Gastroesophageal sphincter (tissue), 4 donors: ENCODE measurements at places on chromosomes 5 and 9.

GRCh38 chr5:56123531-56124243 is 109.4 kb downstream of the ANKRD55 start:
- H3K4me1 ChIP-seq, result peaks cover 20% of the 10 kb centered on the region
- H3K27ac ChIP-seq, result no peak overlapping the region
- ATAC-seq, result peak; percentile 85
- H3K4me3 ChIP-seq, result no peak overlapping the region

DNA sequence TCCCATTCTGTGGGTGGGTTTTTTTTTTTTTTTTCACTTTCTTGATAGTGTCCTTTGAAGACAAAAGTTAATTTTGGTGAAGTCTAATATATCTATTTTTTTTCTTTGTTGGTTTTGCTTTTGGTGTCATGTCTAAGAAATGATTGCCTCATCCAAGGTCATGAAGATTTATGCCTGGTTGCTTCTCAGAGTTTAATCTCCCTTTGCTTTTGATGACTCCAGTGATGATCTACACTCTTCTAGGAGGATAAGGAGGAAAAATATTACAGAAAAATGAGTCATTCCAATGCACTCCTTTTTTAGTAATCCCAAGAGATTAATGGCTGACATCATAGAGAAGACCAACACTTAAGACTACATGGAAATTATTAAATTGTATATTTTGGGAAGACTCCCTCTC is 79.7 kb upstream of the ICE1 start:
- no peaks in the 10 kb centered on the region for H3K36me3 ChIP-seq
- peaks cover 28% of the 10 kb centered on the region for H3K4me1 ChIP-seq
- H3K27me3 ChIP-seq, result no peaks in the 10 kb centered on the region
- no peak overlapping the region for H3K4me3 ChIP-seq

- no peak overlapping the region for H3K27ac ChIP-seq
- peaks cover 83% of the 10 kb centered on the region for H3K27me3 ChIP-seq
- H3K4me3 ChIP-seq, result no peak overlapping the region
- no peak for ATAC-seq
- no peaks in the 10 kb centered on the region for H3K4me1 ChIP-seq
These were observed 9.2 kb downstream of the CNTFR start for GRCh38 chr9:34580358-34580757.

DNA sequence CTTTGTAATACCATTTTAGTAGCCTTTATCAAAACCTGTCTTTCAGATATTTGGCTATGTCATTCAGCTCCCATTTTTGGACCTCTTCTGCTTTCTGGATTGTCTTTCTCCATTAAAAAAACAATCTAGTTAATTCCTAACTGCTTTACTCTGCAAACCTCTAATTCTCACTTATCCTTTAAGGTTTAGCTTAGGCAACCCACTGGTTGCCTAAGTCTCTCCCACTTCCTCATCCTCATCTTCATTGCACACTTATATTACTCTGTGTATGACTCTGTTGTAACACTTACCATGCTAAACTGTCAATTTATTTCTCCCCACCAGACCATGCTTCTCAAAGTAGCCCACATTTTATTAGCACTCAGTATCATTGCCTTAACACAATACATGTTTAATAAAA is 205.0 kb upstream of the DMRTA1 start:
- no peaks in the 10 kb centered on the region for H3K27me3 ChIP-seq
- peaks cover 3% of the 10 kb centered on the region for H3K4me1 ChIP-seq
- no peak overlapping the region for H3K4me3 ChIP-seq
- no peak overlapping the region for H3K27ac ChIP-seq

DNA sequence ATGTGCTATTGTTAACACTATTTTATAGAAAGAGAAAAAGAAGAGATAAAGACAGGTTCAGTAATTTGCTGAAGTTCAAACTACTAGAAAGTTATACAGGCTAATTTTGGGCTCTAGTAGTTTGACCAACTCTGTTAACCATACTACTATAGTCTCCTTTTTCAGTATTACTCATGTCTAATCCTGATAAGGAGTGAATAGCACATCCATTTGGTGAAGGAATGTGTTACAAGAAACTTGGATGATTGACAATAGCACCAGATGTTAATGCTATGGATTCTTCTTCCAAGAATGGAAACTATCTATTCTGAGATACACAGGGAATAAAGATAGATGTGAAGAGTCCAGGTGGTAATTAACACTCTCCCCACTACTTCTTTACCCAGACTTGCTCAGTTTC is 677.3 kb downstream of the PRELID2 start:
- H3K4me1 ChIP-seq, result no peaks in the 10 kb centered on the region
- H3K36me3 ChIP-seq, result no peaks in the 10 kb centered on the region
- H3K4me3 ChIP-seq, result no peak overlapping the region
- no peak overlapping the region for H3K27ac ChIP-seq
- no peak for ATAC-seq

DNA sequence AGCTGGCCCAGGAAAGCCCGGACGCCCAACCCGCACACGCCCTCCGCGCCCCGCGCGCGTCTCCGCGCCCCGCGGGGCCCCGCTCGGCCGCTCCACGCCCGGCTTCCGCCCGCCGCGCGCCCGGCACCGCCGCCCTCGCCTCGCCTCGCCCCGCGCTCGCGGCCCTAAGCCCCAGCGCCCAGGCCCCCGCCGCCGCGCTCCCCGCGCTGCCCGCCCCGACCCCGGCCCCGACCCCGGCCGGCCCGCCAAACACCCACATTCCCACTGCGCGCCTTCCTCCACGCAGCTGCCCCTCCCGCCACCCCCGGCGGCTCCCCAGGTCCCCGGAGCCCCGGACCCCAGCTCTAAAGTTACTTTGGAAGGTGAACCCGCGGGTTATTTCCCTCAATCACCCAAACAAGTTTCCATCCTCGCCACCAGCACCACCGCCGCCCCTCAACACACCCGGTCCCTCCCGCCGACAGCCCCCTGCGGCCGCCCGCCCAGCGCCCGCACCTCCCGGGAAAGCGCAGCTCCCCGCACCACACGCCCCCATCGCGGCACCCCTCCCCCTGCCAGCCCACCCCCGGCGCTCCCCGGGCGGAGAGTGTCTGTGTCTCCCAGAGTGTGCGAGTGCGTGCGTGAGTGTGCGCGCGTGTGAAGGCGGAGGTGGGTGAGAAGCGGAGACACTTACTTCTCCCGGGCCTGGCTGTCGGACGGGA is 439 bp downstream of the SSBP2 start:
- H3K4me3 ChIP-seq, result peak overlapping the region; percentile 94
- H3K36me3 ChIP-seq, result no peaks in the 10 kb centered on the region
- H3K27me3 ChIP-seq, result no peaks in the 10 kb centered on the region

GRCh38 chr5:35066260-35066795 is 18.6 kb upstream of the AGXT2 start:
- H3K27ac ChIP-seq, result no peak overlapping the region
- no peak for ATAC-seq
- H3K4me3 ChIP-seq, result no peak overlapping the region
- peaks cover 27% of the 10 kb centered on the region for H3K4me1 ChIP-seq

- H3K27me3 ChIP-seq, result peaks cover 64% of the 10 kb centered on the region
- no peak overlapping the region for H3K4me3 ChIP-seq
- H3K36me3 ChIP-seq, result no peaks in the 10 kb centered on the region
These were observed 15.8 kb downstream of the ISL1 start for GRCh38 chr5:51398875-51399642.

DNA sequence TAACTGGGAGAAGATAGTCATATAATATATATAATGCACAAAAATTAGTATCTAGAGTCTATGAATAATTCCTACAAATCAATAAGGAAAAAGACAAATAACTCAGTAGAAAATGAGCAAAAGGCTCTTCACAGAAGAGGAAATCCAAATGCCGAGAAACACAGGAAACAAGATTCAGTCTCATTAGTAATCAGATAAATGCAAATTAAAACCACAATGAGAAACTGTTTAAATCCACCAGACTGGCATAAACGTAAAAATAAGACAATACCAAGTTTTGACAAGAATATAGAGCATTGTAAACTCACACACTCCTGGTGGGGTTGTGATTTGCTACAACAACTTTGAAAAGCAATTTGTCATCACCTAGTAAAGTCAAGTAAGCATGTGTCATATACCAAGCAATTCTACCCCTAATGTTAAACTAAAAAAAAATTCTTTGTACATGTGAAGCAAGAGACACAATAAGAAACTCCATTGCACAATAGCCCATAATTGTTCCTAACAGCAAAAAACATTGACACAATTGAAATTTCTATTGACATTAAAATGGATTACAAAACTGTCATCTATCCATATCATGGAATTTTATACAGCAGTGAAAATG is 21.0 kb upstream of the UBLCP1 start:
- no peaks in the 10 kb centered on the region for H3K36me3 ChIP-seq
- no peak for ATAC-seq
- no peak overlapping the region for H3K4me3 ChIP-seq
- H3K4me1 ChIP-seq, result no peaks in the 10 kb centered on the region
- no peak overlapping the region for H3K27ac ChIP-seq
- H3K27me3 ChIP-seq, result peaks cover 17% of the 10 kb centered on the region

GRCh38 chr9:121317737-121318630 is 50.0 kb downstream of the GSN start:
- no peaks in the 10 kb centered on the region for H3K27me3 ChIP-seq
- no peak overlapping the region for H3K4me3 ChIP-seq
- H3K27ac ChIP-seq, result peak overlapping the region; percentile 96
- peaks cover 5% of the 10 kb centered on the region for H3K36me3 ChIP-seq
- no peak for ATAC-seq
- peaks cover 50% of the 10 kb centered on the region for H3K4me1 ChIP-seq

GRCh38 chr5:178940569-178941360 is at the start of gene ZNF454:
Gene ZNF454 (plus strand): TSS chr5:178941198. CDS start chr5:178942792, 1,594 bp downstream.
- H3K36me3 ChIP-seq, result peaks cover 55% of the 10 kb centered on the region
- H3K27me3 ChIP-seq, result no peaks in the 10 kb centered on the region
- H3K4me3 ChIP-seq, result peak within 1 kb of the TSS; percentile 35
- ATAC-seq, result peak; percentile 97
- peak within 1 kb of the TSS; percentile 86 for H3K27ac ChIP-seq
- H3K4me1 ChIP-seq, result no peaks in the 10 kb centered on the region

DNA sequence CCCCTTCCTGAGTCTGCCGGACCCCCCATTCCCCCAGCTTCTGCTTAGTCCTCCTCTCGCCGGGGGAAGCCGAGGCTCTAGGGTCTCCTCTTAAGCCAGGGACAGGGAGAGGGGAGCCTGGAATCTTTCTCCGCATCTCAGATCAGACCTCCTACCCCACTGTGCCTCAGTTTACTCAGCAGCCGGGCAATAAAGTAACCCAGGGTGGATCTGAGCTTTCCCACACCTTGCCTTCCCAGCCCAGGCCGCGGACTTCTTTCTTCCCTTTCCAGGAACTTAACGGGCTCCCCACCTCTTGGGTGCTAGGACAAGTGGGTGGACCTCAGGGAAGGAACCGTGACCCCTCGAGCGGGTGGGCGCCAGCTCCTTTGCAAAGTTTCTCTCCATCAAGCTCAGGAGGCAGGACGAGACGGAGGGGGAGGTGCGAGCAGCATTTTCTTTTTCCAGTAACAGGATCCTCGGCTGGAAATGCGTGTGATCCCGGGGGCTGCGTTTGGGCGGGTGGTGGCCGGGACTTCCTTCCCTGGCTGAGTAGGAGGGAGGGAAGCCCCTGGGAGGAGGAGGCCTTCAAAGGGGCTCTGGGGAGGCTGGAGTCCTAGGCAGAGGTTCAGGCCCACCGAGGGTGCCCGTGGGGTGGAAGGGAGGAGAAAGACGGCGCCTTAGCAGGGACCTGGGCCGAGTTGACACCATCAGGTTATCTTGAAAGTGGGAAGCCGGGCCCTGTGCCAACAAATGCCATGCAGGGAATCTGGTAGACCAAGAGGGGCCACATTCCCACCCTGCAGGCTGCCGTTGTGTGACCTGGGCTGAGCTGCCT is 795 bp downstream of the DAB2IP start:
- ATAC-seq, result no peak
- peak overlapping the region; percentile 41 for H3K4me3 ChIP-seq
- H3K4me1 ChIP-seq, result peaks cover 86% of the 10 kb centered on the region
- H3K27ac ChIP-seq, result peak overlapping the region; percentile 69

DNA sequence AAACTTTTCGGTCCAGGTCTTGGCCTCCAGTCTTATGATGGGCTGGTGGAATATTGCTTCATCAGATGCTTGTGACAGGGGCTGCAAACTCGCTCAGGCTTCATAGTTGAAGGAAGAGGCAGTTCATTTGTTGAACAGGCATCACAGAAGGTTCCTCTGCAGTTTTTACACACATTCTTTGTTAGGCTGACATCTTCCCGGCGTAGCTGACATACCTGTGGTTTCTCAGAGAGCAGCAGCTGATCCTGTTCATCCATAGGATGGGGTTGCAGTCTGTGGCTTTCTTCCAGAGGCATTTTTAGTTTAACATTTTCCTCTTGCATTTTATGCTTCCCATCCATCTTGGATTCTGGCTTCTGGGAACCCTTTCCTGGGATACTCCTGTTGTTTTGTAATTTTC is 1255.2 kb downstream of the EFNA5 start:
- H3K4me3 ChIP-seq, result no peak overlapping the region
- ATAC-seq, result no peak

DNA sequence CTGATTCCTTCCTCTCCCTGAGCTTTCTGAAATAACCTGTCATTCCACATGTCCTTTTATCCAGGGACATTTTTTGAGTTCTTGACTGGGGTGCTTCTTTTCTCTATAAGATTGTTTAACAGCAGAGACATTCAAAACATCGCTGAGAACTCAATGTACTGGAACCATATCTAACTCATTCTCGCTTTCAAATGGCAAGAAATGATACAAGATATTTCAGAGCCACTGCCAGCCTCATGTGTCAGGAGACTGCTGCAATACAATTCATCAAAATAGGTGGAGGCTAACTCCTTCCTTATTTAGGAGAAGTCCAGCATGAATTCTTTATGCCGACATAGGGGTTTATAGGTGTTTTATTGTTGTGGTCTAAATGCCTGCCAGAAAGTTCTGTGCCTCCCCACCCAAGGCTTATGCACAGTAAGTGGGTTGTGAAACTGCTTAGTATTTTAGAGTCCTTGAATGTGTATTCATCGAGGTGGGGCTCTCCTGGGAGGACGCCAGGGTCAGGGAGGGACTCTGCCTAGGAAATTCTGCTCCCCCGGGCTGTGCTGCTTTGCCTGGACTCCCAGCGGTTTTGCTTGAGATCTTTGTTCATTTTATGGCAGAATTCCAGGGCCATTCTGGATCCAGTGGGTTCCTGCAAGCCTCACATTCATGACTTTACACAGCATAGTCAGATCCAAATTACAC is 53.9 kb downstream of the ZNF474 start:
- H3K4me1 ChIP-seq, result peaks cover 13% of the 10 kb centered on the region
- H3K27me3 ChIP-seq, result no peaks in the 10 kb centered on the region
- H3K27ac ChIP-seq, result peak overlapping the region; percentile 69

DNA sequence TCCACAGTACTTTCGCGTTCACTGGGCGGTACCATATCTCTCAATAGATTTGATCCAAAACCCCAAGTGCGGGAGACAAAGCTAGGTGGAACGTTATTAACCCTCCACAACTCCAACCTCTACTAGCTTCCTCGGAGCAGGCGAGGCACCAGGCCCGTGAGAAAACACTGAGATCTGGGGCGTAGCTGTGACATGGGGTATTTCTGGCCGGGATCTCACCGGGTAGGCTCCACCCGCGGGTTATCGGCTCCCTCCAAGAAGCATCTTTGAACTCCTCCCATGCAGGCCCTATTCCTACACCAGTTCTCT is 350 bp upstream of the SLC25A46 start:
- peak overlapping the region; percentile 88 for H3K27ac ChIP-seq
- H3K27me3 ChIP-seq, result no peaks in the 10 kb centered on the region
- H3K36me3 ChIP-seq, result no peaks in the 10 kb centered on the region
- H3K4me1 ChIP-seq, result peaks cover 10% of the 10 kb centered on the region

- peaks cover 96% of the 10 kb centered on the region for H3K4me1 ChIP-seq
- H3K27ac ChIP-seq, result peak overlapping the region; percentile 85
- no peak overlapping the region for H3K4me3 ChIP-seq
- no peak for ATAC-seq
- no peaks in the 10 kb centered on the region for H3K27me3 ChIP-seq
These were observed 43.1 kb downstream of the TMEM252 start for GRCh38 chr9:68497629-68498028.

GRCh38 chr5:76401801-76402250 is 1.3 kb upstream of the IQGAP2 start:
- H3K4me1 ChIP-seq, result peaks cover 4% of the 10 kb centered on the region
- peak overlapping the region; percentile 77 for H3K27ac ChIP-seq
- peak overlapping the region; percentile 4 for H3K4me3 ChIP-seq
- H3K27me3 ChIP-seq, result peaks cover 46% of the 10 kb centered on the region
- no peak for ATAC-seq
- no peaks in the 10 kb centered on the region for H3K36me3 ChIP-seq
